Dermis blood vessel endothelial cell (primary cell): ENCODE measurements at places on chromosomes 1 and 21.

GRCh38 chr1:20402585-20403422 is 83.2 kb downstream of the CAMK2N1 start:
- DNase-seq: no peak

- DNase-seq: no peak
Measured at GRCh38 chr1:53592521-53592982, 133.4 kb downstream of the DMRTB1 start.

- no peak for DNase-seq
Measured at GRCh38 chr1:222372221-222372620, 175.7 kb downstream of the HHIPL2 start.

DNA sequence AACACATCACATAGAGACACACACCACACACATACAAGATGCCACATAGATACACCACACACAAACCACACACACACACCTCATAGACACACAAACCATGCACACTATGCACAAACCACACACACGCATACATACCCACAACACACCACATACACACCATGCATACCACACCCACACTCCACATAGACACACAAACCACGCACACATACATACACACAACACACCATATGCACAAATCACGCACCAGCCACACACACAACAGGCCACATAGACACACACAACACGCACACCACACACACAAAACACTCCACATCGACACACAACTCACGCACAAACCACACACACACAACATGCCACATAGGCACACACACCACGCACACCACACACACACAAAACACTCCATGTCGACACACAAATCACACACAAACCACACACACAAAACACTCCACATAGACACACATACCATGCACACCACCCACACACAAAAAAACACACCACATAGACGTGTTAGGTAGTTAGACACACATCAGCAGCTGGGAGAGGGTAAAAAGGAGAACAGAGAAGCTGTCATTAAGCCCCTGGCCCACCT is 49.5 kb upstream of the SLC19A1 start:
- DNase-seq: no peak

DNA sequence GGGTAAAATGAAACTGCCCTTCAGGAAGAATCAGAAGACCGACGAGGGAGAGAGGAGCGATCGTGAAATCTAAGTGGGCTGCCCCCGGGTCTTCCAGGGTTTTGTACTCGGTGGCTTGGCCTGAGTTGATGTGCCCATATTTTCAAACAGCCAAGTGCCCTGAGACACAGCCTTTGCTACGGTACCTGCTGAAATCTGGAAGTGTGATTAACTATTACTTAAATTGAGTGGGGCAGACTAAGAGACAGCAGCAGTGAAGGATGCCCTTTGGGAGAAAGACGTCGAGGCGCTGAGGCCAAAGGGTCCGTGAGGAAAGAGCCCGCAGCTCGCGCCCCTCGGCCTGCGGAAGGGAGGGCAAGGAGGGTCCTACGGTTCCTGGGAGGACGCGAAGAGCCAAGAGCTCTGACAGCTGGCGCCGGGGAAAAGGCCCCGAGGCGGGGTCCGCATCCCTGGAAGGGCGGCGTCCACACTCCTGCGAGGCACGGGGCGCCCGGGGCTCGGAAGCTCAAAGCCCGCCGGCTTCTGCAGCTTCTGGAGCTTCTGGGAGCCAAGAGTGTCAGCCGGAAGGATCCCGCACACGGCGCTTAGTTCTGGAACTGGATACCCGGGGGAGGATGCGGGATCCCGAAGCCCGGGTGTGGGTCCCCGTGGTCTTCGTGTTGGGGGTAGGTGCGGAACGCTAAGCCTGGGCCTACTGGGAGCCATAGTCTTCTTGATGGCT is 15.4 kb upstream of the RNU1-4 start:
- no peak for DNase-seq
